ENCODE measurements at places on chromosomes 6 and 20. TPM values are rescaled to one million over a fixed set of nuclear protein-coding genes. Genes with fewer than 3 reads are reported as not detected.

DNA sequence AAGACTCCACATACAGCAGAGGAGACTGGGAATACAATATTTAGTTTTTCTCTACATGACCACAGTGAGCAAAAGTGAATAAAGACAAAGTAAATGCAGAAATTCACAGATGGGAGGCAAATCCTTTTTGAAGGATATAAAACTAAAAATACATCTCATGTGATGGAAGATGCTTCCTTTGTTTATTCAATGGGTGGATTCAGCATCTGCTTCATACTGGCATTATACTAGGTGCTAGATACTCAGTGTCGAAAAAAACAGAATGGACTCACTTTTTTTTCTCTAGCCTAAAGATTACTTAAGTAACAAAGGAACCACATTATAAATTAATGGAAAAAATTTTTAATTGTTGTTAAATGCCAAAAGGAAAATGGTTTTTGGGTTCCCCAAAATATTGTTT lies 216.2 kb downstream of the TRDN start:
- H3K4me1 ChIP-seq: no peaks in the 10 kb centered on the region
- H3K27me3 ChIP-seq: no peaks in the 10 kb centered on the region
- H3K27ac ChIP-seq: no peak overlapping the region
- no peaks in the 10 kb centered on the region for H3K36me3 ChIP-seq
- no peak overlapping the region for H3K4me3 ChIP-seq

GRCh38 chr6:81770381-81770780 lies 17.9 kb upstream of the TENT5A start:
- H3K4me3 ChIP-seq: no peak overlapping the region
- H3K4me1 ChIP-seq: no peaks in the 10 kb centered on the region
- H3K27me3 ChIP-seq: peaks cover 3% of the 10 kb centered on the region
- H3K36me3 ChIP-seq: no peaks in the 10 kb centered on the region
- no peak overlapping the region for H3K27ac ChIP-seq

DNA sequence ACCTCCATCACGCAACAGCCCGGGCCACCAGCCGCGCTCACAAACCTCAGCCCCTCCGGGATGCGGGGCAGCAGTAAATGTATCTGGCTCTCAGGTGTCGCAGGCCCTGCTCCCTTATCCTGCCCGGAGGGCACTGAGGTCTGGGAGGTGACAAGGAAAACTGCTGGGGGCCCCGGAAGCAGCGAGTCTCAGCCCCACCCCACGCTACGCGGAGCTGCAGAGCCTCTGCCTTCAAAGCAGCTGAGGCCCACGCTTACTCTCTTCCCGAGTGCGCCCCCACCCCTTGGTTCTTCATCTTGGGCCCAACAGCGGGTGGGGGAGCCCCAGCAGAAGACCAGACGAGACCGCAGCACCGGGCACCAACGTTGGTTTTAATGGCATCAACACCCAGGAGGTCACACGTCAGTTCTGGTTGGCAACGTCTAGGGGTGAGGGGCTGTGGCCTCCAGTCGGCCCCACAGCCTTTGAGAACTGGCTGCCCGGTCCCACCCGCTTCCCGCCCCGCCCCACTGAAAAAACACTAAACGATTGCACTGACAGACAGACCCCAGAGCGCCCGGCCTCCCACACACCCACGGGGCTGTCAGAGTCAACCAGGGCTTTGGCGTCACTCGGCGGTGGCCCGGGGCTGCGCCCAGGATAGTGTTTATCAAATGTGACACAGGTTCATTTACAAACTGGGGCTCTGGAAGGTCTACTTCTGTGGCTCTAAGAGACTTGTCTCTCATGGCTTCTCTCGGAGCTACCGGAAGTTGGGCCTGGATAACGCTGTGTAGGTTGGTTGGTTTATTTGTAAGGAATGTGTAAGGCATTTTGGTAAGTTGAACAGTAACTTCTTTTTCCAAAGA lies 43.7 kb downstream of the DSTN start:
- no peaks in the 10 kb centered on the region for H3K27me3 ChIP-seq
- H3K4me3 ChIP-seq: no peak overlapping the region
- peaks cover 49% of the 10 kb centered on the region for H3K4me1 ChIP-seq
- no peak overlapping the region for H3K27ac ChIP-seq

DNA sequence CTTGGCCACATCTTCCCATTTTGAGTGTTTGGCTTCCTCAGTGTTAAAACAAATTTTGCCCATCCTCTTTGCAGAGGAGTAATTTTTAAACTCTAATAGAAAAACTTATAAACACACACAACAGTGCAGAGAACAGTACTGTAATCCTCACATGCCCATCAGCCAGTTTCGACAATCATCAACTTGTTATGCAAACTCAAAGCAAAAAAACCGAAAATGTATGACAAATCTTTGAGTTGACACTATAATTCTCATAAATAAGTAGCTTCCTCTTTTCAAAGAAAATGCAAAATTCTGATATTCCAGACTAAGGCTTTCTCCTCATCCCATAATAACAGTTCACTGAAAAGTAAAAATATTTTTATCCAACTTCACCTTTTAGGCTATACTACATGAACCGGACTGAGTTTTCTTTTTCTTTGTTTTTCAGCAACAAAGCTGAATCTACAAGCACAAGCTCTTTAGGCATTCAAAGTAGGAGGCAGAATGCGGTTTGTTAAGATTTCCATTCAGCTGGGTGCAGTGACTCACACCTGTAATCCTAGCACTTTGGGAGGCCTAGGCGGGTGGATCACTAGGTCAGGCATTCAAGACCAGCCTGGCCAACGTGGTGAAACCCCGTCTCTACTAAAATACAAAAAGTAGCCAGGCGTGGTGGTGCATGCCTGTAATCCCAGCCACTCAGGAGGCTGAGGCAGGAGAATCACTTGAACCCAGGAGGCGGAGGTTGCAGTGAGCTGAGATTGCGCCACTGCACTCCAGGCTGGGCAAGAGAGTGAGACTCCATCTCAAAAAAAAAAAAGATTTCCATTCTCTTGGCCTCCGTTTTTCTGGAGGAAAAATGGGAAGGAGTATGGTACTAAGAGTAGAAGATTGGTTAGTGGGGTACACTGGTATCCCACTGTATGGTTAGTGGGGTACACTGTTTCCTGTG lies 74.8 kb downstream of the GCNT2 start:
- no peaks in the 10 kb centered on the region for H3K36me3 ChIP-seq
- no peaks in the 10 kb centered on the region for H3K27me3 ChIP-seq
- H3K27ac ChIP-seq: no peak overlapping the region
- H3K4me3 ChIP-seq: no peak overlapping the region
- H3K4me1 ChIP-seq: no peaks in the 10 kb centered on the region
- DNase-seq: no peak

GHRH gene
- not detected for total RNA-seq
